ENCODE measurements at places on chromosomes 11 and 22.

DNA sequence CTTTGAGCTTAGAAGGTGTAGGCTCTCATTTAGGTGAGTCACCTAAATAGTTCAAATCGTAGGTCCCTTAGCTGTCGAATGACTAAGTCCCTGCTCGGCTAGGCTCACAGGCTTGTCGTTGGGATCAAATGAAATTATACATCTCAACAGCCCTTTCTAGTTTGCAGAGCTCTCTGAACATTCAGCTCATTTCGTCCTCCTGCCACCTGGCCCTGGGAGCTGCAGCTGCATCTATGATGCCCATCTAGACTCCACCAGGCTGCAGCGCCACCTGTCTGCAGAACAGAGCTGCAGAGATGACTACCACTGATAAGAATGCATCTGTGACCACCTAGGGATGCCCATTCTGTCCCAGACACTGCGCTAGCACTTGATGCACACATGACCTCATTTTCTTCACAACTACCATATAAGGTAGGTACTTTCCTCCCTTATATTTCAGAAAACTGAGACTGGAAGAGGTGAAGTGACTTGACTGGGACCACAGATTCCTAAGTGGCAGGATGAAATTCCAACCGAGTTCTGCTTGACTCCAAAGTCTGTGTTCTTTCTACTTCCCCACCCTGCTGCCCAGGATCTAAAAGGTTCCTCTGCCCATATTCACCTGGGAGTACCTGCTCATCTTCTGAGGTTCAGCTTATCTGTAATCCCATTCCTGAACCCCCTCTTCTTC lies 141.1 kb upstream of the NARS2 start:
- no peak for DNase-seq

DNA sequence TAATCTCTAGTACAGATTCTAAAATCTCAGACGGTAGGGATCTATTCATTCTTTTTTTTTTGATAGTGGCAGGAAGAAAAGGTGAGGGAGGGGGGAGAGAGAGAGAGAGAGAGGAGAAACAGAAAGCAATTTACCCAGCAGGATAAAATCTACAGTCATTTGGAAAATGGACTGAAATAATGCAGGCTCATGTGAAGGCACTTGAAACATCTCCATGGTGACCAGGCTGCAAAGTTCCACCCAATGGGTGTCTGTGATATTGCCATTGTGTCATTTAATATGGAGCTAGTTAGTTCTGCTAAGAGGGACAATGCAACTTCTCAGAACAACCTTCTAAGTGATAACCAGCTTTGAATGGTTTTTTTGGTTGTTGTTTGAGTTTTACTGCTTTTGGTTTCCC lies 165.2 kb upstream of the RAG2 start:
- no peak for DNase-seq

DNA sequence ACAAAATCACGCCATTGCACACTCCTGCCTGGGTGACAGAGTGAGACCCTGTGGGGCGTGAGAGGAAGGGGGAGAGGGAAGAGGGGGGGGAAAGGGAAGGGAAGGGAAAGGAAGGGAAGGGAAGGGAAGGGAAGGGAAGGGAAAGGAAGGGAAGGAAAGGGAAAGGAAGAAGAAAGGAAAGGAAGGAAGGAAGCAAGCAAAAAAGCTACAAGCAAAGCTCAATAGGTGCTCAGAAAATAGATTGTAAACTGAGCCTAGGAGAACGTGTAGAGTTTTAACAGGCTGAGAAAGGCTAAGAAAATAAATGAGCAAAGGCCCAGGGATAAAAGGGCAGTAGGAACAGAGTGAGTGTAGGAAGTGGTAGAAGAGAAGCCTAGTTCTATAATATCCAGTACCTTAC lies 30.8 kb upstream of the GDPD4 start:
- no peak for DNase-seq

DNA sequence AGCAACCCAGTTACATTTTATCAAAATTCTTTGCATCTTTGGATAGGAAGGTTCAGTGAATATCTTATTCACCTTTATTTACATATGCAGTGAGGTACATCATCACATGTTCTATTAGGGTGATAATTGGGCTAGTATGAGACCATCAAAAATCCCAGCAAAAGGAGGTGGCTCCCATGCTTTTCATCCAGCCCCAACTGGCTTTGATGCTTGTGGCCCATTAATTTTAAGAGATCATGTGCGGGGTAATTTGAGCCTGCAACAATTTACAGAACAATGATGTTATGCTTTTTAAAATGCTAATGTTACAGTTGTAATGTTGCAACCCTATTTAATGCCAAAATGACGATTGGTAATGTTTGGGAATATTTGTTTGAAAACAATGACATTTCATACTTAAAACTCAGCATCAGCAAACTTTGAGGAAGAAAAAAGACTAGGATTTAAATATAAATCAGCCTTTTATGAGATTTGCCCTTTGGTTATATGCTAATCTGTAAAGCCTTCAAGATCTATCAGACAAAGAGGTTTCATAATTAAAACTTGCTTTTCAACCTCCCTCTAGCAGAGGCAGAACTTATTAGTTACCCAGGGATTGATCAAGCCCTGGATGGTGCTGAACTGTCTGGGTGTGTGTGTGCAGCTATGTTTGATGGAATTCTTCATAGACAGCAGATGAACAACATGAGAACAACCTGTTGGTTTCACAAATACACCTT lies 183.5 kb upstream of the SORL1-AS1 start:
- no peak for DNase-seq

- no peak for DNase-seq
Observed at GRCh38 chr11:104451197-104451893, 287.4 kb upstream of the PDGFD start.

- DNase-seq = no peak
Observed at GRCh38 chr11:93132836-93133235, 65.0 kb downstream of the SLC36A4 start.

DNA sequence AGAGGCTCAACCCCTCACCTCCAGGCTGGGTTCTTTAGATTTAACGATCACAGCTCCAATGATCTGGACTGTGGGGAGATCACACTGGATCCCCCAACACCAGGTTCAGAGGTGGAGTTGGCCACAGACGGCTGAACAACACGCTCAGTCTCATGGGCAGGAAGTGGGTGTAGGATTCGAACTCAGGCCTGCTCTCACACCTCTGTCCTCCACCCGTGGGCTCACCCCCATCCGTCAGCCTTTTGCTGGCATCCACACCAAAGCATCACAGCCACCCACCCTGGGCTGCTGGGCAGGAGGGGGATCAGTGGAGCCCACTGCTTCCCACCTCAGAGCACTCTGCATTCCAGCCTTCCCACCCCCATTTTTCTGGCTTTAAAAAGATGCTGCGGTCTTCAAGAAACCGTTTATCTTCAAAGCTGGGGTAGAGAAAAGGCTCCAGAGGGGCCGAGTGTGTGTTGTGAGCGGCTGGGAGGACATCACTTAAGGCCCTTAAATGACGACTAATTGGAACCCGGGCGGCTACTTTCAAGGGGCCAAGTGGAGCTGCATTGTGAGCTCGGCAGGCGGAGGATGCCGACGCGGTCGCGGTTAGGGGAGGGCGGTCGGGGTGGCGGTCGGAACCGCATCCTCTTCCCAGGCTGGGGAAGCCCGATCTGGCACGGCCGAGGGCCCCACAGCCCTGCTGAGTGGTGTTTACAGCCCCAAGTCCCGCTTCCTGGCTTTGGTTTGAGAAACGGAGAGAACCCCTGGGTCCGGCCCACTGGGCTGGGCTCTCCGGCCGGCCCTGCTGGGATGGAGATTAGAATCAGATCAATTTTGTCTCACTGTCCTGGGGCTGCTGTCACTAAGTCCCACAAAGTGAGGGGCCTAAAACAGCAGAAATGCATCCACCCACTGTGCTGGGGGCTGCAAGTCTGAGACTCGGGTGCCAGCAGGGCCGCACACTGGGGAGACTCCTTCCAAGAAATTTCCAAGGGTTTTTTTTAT lies 15.9 kb upstream of the FGF3 start:
- no peak for DNase-seq

DNA sequence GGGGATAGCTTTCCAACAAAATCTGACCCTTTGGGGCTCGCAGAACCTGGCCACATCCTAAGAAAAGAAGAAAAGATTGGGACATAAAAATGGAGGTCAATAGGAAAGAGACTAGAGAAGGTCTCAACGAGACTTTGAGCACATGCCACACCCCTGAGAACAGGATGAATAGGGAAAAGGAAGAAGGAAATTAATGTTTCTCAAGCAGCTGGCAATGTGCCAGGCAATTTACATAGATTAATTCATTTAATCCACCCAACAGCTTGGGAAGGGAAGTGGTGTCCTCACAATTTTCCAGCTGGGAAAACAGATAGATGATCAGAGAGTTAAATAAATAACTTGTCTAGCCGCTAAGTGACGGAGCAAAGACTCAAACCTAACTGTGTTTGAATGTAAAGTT lies 50.7 kb downstream of the PAMR1 start:
- no peak for DNase-seq

GRCh38 chr11:117720061-117720511 lies 76.9 kb downstream of the DSCAML1 start:
- no peak for DNase-seq

DNA sequence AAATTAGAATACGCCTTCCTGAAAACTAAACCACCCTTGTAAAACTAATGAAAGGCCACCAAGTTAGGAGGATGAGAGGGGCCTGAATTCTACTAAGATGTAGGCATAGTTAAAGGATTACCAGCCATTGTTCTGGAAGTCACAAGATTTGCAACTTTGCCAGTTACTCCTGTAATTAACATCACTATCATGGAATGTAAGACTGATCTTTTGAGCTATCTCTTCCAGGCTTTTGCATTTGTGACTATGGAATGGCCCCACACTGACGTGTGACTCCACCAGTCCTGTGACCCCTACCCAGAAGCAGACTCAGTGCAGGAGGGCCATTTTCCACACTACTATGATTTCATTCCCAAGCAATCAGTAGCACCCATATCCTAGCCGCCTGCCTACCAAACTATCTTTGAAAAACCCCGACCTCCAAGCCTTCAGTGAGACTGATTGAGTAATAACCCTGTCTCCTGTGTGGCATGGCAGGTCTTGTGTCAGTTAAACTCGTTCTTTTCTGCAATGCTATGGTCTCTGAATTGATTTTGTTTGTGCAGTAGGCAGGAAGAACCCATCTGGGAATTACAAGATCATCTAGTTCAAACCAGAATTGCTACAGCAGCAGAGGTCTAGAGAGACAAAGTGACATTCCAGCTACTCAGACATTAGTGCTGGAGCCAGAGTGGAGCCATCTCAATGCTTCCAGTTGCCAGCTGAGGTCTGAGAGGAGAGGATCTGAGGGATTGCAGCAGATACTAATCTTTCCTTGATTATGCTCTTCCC lies 1.9 kb upstream of the CTSF start:
- no peak for DNase-seq
